ENCODE measurements at places on chromosomes 4 and X.

DNA sequence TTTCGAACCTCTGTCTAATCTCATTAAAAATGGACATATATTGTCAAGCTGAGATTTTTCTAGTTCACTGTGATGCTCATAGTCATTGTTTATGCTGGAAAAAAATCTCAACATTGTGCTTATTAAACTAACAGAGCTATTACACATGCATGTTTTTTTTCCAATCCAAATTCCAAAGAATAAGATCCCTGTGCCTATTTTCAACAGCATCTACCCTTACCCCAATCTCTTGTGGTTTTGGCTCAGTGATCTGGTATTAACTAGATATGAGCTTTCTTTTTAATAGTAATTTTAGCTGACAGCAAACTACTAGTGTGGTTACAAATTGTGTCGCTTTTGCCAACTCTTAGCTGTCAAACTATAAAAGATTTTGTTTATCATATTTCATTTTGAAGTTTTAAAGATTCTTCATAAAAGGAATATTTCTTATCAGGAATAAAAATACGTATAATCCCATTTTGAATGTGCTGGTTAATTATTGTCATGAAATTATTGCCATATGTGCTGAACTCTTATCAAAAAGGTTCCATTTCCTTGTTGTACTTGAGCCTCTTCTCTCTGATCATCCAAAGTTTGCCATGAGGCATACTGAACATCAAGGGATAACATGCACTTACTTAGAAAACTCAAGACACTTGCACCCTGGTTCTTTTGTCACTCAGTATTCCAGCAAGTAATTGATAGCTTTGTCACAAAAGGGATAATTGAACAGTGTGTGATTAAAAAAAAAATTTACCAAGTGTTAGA lies 241.2 kb downstream of the ARHGAP24 start:
- DNase-seq: peak; percentile 31

- DNase-seq: peak; percentile 70
Observed at GRCh38 chr4:80989921-80990544, 40.5 kb upstream of the BMP3 start.

DNA sequence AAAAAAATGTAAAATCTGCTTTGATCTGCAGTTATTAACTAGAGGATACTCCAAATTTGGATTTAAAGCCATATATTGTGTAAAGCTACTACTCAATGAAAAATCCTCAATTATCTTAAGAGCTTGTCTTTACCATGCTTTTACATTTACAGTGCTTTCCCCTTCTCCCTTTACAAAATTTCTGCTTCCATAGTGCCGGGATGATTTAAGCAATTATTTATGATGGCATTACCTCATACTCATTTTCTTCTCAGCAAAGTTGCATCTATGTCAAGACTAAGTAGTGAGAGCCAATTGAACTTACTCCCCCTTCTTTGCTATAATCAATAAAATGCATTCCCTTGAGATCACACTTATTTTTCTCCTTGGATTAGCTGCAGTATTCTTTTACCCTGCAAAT lies 505.4 kb upstream of the AGA start:
- no peak for DNase-seq

- no peak for DNase-seq
Observed at GRCh38 chr4:138636781-138637180, 378.8 kb upstream of the NOCT start.

DNA sequence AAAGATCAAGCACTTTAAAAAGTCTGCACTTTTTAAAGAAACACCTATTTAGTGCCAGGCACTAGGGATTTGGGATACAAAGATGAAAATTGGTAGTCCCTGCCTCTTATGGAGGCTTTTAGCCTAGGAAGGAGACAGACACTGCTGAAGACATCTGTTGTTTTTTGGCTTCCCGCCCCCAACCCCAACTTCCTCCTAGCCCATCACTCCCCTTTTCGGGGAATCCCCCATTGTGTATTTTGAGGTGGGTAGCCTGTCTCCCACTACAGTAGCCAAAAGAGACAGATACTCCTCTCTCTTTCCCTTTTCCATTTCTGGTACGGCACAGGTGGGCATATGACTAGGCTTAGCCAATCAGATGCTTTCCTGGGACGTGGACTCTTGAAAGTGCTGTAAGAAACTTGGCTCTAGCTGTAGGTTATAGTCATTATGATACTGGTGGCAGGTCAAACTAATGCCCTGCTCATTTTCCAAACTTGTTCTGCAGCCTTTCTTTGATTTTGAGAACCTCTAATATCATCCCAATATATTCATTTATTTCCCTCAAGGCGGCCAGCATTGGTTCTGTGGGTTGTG lies 194.6 kb upstream of the RBPJ start:
- no peak for DNase-seq

GRCh38 chr4:169225058-169225751 lies 45.6 kb downstream of the SH3RF1 start:
- peak; percentile 99 for DNase-seq

DNA sequence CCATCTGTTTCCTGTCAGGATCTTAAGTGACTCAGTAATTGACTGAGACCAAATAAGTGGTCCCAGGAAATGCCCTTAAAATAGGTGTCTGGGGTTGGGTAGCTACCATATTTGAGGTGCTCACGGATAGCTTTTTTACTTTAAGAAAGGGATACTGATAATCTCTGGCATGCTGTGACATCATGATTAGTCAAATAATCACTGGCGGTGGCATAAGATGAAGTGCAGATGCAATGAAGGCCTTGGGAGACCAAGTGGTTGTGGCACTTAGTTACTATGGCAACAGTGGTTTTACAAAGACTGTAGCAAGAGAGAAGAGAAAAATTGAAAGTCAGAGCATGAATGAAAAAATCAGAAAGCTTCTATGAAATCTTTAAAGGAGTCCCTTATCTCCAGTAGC lies 114.5 kb upstream of the SLIT2 start:
- DNase-seq: peak; percentile 62

GRCh38 chr4:52659001-52659721 lies at the start of gene USP46:
USP46 (minus strand) TSS chr4:52659301; CDS start chr4:52659150, 151 bp downstream.
- peak; percentile 68 for DNase-seq

DNA sequence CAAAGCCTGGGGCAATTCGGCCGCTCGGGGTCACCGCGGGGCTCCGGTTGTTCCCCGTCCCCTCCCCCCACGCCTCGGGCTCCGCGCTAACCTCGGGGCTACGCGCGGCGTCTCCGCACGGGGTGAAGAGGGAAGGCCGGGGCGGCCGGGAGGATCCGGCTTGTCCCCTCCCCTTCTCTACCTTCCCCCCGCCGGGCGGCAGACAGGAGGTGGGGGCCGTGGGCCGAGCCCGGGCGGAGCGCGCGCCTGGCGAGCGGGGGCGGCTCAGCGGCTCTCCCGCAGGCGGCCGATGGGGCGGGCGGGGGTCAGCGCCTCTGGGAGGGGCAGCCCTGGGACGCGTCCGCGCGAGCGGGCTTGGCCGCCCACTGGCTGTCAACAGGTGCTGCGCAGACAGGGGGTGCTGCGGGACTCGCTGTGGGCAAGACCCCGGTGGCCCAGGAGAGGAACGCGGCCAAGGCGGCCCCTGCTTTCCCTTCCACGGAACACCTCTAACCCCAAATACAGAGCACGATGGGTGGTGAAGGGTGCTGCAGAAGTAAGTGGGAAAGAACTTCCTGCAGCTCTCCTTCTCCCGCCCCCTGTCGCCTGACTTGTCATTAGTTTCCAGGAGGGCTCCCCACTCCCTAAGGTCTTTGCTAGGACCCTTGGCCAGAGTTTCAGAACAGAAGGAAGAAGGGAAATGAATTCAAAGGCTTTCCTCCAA lies at the start of gene PDGFC:
PDGFC (minus strand) TSS at position 124 of the 703 bp plus-strand sequence. CDS start 896 bp downstream, outside the sequence.
- peak; percentile 70 for DNase-seq

GRCh38 chr4:178068136-178068535 lies 625.9 kb upstream of the AGA start:
- DNase-seq: no peak

DNA sequence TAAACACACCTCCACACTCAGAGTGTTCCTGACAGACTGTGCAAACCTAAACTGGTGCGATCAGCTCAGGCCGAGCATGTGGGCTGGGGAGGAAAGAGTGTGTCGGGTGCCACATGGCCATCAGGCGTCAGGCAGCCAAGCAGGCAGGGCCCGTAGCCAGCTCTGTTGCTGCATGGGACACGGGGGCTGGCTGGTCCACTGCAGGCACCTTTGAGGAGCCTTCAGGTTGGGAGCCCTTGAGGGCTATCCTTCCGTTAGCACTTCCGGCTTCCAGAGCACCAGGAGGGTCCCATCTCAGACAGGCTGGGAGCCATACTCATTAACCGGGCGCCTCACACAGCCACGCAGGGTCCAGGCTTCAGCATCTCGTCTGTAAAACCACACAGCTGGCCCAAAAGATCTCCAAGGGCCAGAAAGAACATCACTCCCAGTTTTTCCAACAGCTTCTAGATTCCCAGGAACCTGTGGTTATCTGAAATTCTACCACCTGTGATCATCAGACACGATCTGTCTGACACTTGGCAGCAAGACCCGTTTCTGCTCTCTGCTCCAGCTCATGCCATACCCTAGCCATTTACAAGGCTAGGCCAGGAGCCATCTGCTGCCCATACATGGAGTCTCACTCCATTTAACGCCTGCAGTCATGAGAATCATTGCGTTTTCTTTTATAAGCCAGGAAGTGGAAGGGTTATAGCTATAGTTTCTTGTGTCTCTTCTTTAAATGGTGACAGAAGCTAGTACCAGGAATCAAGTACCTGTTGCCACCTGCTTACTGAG lies 87.5 kb downstream of the NSUN7 start:
- no peak for DNase-seq

GRCh38 chr4:36351082-36351666 lies 69.8 kb downstream of the DTHD1 start:
- DNase-seq: peak; percentile 34

- peak; percentile 66 for DNase-seq
Observed at GRCh38 chr4:931194-931959, 739 bp downstream of the GAK start.

GRCh38 chr4:9704551-9705332 lies 76.7 kb upstream of the DRD5 start:
- DNase-seq: no peak

DNA sequence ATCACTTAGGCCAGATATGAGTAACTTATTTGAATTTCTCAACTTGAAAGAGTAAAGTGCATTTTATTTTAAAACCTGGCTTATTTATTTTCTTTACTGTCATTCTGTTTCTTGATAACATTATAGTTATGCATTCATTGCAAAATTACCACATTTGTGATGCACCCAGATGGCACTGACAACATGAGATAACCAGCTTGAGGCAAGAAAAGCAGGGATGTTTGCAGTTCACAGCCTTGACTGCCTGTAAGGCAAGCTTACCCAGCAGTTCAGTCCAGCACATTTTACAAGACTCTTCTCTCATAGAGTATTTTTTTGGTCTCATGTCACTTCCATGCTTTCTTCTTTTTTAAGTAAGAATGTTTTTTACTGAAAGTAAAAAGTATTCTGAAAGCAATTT lies 25.3 kb upstream of the EPGN start:
- peak; percentile 50 for DNase-seq

DNA sequence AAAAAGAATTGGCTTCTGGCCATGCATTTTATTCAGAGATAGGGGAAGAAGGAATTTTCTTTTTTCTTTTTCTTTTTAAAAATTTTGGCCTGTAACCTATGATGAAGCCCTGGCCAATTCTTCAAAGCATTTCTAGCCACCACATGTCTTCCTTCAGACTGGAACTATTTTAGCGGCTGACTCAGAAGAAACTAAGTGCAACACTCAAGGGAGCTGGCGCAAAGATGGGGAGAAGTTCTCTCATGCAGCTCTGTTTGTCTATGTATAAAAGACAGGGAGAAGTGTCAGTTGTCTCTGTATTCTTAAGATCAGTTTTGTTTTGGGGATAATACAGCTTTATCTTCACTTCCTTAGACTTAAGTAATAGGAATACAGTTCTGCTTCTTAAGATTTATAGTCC lies 46.1 kb downstream of the MBNL3 start:
- peak; percentile 36 for DNase-seq

- peak; percentile 86 for DNase-seq
Observed at GRCh38 chrX:40169193-40170101, 71.7 kb upstream of the BCOR start.

GRCh38 chr4:165631912-165632311 lies 241.1 kb upstream of the TLL1 start:
- no peak for DNase-seq

DNA sequence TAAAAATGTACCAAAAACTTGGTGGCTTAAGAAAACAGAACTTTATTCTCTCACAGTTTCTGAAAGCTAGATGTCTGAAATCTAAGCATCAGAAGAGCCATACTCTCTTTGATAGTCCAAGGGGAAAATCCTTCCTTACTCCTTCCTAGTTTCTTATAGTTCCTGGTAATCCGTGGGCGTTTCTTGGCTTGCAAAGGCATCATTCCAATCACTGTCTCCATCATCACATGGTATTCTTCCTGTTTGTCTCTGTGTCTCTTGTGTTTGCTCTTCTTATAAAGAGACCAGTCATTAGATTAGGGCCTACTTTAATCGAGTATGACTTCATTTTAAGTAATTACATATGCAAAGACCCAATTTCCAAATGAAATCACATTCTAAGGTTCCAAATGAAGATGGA lies 118.9 kb upstream of the FSTL5 start:
- DNase-seq: peak; percentile 3

DNA sequence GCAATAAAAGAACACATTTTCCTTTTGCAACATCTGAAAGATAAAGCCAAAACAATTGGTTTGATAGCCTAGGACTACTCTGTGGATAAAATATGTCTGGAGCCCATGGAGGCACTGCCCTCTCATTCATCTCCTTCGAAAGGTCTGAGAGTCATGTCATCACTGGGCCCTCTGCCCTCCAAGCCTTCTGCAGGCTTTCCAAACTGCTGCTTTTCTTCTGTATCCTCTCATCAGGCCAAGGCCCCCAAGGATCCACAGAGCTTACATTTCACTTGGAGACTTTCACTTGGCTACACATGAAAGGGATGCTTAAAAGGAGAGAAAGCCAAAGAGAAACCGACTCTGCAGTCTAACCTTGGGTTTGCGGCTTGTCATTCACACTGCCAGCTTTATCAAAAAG lies 109.9 kb downstream of the SH3RF1 start:
- DNase-seq: peak; percentile 29

DNA sequence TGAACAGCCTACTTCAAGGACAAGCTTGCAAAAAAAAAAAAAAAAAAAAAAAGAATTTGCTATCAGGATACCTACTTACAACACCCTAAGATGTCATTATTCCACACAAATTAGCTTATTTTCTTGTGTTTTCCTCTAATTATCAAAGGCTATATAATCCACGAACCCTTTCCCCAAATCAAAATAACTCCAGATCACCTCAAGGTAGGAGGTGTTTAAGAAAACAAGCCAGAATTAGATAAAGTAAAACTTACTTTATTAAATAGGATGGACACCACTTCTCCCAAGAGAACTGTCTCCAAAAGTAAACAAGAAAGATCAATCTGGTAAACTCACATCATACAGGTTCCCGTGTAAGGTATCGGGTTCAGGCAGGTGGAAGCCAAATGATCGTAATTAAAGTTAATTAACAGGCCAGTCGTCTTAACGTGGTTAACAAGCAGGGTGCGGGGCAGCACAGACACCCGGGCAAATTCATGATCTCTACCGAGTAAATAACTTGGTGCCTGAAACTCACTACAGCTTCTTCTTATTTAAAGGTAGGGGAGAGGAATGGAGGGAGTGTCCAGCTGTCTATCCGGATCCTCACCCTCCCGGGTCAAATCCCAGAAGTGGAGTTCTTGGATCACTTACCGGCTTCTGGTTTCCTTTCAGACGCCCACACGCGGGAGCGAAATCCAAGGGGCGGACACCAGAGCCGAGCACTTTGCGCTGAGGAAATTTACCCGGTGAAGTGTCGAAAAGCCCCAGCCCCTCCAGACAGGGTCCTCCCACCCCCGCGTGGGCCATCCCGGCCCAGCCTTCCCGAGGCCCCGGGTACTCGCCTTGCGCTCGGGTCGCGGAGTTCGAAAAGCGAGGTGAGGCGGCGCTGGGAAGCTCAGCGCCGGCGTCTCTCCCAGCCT lies 708 bp downstream of the ARAP2 start:
- peak; percentile 62 for DNase-seq
